NCI-H1048 (cell line): ENCODE measurements at places on chromosomes 3 and 15.

- no peak for DNase-seq
Observed at GRCh38 chr3:15284121-15284889, 48.1 kb downstream of the SH3BP5 start.

DNA sequence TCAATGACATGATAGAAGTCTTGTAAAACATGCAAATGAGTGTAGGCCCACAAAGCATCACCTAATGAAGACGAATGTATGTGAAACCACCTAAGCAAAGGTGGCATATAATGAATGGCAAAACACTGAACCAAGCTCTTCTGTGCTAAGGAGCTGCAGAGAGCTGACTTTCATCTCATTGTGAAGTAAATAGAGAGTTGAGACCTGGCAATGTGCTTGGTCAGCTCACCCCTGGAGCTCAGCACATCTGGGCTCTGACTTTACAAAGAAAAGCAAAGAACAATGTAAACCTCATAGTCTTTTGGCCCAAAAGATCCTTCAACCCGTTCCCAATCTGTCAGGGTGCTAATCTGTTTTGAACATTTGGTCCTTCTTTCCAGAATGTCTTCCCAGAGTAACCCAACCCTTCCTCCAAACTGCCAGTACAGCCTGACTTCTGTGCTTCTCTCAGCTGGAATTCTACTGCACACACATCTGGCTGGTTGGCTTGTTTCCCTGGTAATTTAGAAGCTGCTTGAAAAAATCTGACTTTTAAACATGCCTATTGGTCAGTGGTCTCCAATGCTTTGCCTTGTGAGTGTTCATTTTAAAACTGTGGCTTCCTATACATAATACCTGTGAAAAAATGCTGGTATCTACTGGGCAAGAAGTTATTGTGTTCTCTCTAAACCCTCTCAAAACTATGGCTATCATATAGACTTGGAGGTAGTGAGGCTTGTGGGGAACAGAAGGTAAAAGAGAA is 101.7 kb downstream of the CD200R1L start:
- no peak for DNase-seq

- peak; percentile 66 for DNase-seq
Observed at GRCh38 chr3:175608356-175608755, 749.2 kb downstream of the NAALADL2 start.

- DNase-seq, result no peak
Observed at GRCh38 chr3:152554980-152555379, 280.0 kb upstream of the P2RY1 start.

DNA sequence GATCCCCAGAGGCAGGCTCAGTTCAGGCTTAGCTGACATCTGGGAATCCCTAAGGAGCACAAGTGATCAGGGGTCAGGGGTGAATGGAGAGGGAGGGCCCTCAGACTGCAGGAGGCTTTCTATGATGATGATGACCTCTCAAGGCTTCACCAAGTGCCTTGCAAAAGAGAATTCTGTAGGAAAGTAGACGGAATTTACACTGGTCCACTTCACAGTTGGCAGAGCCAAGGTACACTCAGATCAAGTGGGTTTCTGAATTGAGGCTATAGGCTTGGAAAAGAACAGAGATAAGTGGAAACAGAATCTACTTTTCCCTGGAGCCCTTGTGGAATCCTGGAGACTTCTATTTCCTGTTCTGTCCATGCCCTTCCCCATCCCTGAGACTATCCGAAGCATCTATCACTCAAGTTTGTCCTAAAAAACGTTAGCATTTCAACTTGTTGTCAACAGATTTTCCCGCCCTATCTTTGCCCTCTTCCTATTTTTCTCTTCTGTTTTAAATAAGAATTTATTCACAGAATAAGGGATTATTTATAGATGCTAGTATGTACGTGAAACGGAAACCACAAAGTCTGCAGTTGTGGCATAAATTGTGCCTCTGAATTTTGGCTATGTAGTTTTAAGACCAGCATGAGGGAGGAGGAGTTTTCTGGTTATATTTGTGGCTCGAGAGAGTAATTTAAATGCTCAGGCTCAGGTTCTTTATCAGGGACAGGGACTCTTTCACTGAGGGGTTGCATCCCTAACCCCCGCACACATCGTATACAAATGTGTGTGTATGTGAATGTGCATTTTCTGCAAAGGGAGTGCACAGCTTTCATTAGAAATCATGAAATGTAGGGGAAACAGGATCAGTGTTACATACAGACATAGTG is 12.8 kb downstream of the GCSAM start:
- DNase-seq, result no peak

DNA sequence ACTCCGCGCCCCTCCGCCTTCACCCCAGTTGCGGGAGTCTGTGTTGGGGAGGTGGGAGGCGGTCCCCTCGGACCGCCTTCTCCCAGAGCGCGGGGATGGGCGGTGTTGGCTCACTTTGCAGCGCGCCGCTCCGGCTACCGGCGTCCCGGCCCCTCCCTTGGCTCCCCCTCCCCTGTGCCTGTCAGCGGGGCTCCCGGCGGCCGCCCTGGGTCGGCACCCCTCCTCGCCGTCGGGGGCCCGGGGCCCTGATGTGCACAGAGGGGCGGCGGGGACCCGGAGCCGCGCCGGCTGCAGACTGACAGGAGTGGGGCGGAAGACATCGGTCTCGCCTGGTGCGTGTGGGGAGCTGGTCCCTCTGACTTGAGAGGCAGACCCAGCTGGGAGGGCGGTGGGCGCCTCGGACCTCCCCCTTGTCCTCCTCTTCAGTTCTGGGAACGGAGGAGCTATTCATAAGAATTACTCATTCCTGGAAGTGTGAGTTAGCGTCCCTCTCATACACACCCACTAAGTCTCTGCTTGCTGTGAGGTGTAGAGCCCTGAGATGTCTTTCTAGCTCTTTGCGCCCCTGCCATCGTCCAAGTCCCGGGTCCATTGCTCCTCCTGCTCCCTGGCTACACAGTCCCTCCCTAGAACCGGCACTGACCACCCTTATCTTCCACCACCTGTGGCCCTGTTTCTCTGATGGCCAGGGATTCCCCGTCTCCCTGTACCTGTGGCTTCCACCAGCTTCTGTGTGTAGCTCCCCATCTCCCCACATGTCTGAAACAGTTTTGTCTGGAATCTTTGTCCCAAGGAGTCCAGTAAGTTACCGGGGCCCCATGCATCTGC is 42.3 kb upstream of the ROPN1 start:
- DNase-seq, result no peak

DNA sequence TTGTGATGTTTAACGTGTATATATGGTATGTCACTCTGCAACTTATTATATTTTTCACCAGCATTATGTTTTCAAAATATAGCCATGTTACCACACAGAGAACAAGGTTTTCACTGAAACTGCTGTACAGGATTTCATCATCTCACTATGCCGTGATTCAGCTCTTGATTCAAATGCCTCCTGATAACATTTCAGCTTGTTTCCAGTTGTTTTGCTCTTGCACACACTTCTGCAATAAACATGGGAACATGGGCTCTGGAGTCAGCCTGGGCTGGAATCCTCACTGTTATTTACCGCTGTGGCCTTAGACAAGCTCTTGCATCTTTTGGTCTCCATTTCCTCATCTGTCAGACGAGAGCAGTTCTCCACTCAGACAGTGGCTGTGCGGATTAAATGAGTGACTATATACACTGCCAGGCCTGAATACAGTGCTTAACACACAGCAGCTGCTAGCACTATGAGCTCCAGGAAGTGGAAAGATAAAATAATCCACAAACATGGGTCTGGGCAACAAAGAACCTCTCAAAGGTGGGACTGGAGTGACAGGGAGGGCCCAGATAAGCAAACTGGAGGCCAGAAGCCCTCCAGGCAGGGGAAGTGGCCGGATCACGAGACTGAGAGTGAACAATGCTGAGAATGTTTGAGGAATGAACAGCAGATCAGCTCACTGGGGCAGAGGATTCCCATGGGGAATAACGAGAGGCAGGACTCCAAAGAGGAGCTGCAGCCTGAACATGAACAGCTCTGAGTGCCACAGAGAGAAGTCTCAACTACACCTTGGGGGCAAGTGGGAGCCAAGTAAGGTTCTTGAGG is 17.7 kb downstream of the NTRK3 start:
- no peak for DNase-seq

- DNase-seq, result no peak
Observed at GRCh38 chr3:71371282-71371681, 212.2 kb downstream of the FOXP1 start.

DNA sequence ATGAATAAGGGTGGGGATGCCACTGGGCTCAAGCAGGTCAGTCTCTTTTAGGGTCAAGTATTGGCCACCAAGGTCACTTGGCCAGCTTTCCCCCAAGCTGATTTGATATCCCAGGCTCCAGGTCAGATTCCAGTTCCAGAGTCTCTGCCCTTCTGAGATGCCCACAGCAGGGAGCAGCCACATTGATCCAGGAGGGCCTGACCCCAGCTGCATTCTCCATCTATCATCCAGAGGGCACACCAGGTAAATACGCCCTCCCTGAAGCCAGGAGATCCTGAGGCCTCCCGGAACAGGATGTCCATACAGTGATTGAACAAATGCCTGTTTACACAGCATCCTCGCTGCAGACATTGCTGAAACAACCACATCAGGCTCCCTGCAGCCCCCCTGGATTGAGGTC is 264.6 kb upstream of the TLE3 start:
- no peak for DNase-seq

- DNase-seq, result no peak
Observed at GRCh38 chr3:186298876-186299275, 63.2 kb downstream of the DGKG start.

DNA sequence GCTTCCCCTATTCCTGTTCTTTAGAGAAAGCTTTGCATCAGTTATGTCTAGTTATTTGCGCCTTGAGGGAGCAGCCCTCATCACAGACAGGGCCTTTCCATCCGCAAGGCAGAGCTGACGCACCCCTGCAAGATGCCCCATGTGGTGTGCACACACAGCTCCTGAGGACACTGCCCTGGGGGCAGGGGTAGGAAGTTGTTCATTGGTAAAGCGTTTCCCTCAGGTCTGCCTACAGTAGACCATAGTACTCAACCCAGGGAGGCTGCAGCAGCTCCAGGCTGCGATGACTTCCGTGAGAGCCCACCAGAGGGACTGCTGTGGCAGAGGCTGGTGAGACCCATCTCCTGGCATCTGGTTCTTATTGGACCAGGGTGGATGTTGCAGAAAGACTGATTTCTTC is 55.1 kb upstream of the PLXNA1 start:
- no peak for DNase-seq

- DNase-seq, result no peak
Observed at GRCh38 chr15:66909381-66909890, 156.0 kb upstream of the SMAD3 start.

- DNase-seq, result no peak
Observed at GRCh38 chr3:193897288-193897687, 238.7 kb upstream of the HES1 start.

- DNase-seq, result no peak
Observed at GRCh38 chr15:96180087-96180748, 150.3 kb upstream of the NR2F2 start.

GRCh38 chr3:181699171-181699903 is 12.4 kb upstream of the SOX2 start:
- DNase-seq, result no peak

DNA sequence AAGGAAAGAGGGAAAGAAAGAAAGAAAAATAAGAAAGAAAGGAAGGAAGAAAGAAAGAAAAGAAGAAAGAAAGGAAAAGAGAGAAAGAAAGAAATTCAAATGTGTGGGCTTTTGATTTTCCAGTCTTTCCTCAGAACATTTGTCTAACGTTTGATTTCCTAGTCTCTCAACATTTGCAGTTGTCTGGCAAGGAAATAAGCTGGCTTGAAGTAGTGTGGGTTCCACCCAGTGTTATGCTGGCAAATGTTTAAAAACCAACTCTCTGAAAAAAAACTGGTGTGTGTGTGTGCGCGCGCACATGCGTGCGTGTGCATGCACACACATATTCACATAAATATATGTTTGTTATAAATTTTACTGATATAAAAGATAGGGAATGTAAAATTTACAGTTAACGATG is 54.6 kb upstream of the C3orf49 start:
- DNase-seq, result no peak

- DNase-seq, result no peak
Observed at GRCh38 chr3:56975567-56975966, 84.9 kb upstream of the SPATA12 start.

DNA sequence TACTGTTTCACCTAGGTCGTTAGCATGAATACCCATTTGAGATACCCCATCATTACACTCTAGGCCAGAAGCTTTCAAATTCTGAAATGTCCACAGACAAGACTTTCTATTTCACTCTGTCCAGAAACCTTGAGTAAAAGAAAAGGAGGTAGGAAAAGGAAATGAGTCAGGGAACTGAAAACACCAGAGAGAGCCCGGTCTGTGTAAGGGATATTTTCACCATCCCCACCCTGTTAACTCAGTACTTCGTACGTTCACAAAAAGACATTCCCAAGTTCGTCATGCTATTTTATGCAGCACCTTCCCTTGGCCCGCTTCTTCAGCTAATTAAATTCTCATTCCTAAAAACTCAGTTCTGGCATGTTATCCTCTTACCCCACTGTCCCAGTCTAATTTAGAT is 89.4 kb upstream of the SOX2 start:
- no peak for DNase-seq

- DNase-seq, result no peak
Observed at GRCh38 chr3:25747033-25747432, 36.2 kb downstream of the NGLY1 start.

- DNase-seq, result no peak
Observed at GRCh38 chr3:106067711-106068110, 198.9 kb upstream of the CBLB start.

GRCh38 chr3:156478891-156479290 is 76.0 kb downstream of the SSR3 start:
- no peak for DNase-seq

DNA sequence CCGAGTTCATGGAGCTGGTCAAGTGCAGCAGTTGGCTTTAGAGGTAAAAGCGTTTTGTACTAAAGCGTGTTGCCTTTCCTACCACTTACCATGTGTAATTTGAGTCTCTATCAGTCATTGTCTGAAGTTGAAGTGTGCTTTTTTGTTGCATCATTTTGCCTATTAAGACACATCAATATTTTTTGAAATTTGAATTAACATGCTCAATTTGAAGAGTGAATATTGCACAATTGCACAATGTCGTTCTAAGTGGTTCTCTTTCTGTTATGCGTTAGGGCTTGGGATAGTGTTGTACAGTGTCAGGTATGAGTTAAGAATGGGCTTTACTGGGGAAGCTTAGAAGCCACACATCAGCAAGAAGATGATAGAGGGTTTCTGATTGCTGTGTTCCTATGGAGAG is 84.0 kb upstream of the ACKR4 start:
- no peak for DNase-seq

- no peak for DNase-seq
Observed at GRCh38 chr15:98946301-98947255, 61.0 kb downstream of the PGPEP1L start.

GRCh38 chr15:68620721-68621527 is 42.1 kb downstream of the CORO2B start:
- DNase-seq, result no peak

- no peak for DNase-seq
Observed at GRCh38 chr3:193702967-193703366, 110.0 kb downstream of the OPA1 start.

- DNase-seq, result no peak
Observed at GRCh38 chr3:43001556-43002121, 22.5 kb downstream of the GASK1A start.

- no peak for DNase-seq
Observed at GRCh38 chr3:59456852-59457485, 407.1 kb upstream of the CFAP20DC start.

GRCh38 chr3:196177567-196177966 is 33.6 kb downstream of the ZDHHC19 start:
- DNase-seq, result no peak

GRCh38 chr3:27567251-27567650 is 83.1 kb upstream of the SLC4A7 start:
- no peak for DNase-seq
